ENCODE measurements at places on chromosomes 11 and 22.

DNA sequence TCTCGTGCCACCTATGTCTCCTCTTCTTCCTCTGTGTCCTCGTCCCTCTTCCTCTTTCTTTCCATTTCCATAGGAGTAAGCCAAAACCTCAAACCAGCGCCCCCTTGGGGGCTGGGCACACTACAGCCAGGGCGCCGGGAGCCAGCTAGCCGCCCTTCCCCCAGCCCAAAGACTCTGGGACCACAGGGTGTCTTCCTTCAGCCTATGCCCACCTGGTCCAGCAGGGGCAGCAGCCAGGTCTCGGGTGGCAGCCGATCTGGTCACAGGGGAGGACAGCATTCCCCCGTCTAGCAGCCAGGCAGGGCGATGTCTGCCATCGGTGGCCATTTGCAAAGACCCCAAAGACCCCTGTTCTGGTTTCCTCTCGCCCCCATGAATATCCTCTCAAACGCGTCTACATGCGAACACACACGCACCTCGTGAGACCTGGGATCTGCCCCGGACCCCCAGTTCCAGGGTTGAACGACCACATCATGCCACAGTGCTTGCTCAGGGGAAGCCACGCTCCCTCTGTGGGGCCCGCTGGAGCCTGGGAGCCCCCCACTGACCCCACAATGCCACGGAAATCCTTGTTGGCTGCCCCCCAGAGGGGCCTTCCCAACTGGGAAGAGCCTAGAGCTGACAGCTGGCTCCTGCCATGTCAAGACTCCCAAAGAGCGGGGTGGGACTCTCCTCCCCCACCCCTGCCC, 546.0 kb upstream of the CCDC179 start:
- no peak for DNase-seq

GRCh38 chr11:19789835-19790710, 77.4 kb downstream of the NAV2 start:
- no peak for DNase-seq

GRCh38 chr11:127451861-127452260, 451.3 kb upstream of the KIRREL3 start:
- DNase-seq = no peak

DNA sequence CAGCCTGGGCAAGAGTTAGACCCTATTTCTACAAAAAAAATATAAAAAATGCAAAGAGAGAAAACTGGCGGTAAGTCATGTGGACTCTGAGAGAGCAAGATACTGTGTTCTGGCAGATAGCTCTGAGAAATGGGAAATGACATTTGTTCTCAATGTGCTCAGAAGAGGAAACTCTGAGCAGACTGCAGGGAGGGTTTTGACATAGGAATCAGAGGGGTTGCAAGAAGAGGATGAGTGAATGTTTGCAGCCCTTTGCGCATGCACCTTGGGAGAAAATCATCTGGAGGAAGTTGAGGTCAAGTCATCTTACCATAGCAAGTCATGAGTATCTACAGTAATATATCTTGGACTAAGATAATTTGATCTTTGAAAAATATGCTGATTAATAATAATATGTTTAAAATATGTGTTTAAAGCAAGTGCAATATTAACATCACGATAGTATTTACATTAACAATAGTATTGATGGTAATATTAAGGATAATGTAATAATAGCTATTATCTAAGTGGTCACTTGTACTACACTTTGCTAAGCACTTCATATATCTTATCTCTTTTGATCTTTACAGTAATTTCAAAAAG, 2.6 kb downstream of the ACER3 start:
- no peak for DNase-seq

- DNase-seq = no peak
Observed at GRCh38 chr11:132683602-132684001, 848.7 kb downstream of the OPCML start.

DNA sequence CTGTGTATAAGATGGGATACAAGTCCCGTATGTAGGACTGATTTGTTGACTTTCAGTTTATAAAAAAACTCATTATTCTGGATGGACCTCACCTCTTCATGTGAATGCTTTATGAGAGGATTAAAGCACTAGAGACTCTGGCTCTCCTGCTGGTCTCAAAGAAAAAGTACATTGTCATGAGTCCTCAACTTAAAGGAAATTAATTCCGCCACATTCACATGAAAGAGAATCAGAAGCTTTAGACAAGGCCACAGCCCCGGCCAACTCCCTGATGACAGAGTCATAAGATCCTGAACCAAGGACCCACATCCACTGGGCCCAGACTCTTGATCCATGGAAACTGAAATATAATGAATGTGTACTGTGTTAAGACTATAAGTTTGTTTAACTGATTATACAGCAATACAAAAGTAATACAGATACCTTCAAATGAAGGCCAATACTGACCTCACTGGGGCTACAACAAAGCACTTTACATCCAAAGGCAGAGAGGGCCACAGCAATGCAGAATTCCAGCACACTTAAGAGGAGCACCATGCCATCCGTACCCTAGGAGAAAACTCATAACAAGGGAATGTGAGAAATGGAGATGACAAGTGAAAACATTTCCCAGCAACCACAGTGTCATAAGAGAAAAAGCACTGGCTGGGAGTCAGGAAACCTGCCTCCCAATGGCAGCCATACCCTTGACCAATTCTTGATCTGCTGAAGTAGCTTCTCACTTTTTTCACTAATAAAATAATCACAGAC, 25.4 kb upstream of the MS4A6A start:
- no peak for DNase-seq

- DNase-seq = no peak
Observed at GRCh38 chr11:35711173-35711910, 48.8 kb downstream of the TRIM44 start.

GRCh38 chr22:47748271-47748670, 985.8 kb downstream of the TBC1D22A start:
- DNase-seq = no peak

DNA sequence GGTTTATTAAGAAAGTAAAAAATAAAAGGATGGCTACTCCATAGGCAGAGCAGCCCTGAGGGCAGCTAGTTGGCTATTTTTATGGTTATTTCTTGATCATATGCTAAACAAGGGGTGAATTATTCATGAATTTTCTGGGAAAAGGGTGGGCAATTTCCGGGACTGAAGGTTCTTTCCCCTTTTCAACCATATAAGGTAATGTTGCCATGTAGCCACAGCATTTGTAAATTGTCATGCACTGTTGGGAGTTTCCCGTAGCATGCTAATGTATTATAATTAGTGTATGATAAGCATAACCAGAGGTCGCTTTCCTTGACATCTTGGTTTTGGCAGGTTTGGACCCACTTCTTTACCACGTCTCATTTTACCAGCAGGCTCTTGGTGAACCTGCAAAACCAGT, 610.4 kb upstream of the B3GAT1 start:
- no peak for DNase-seq

DNA sequence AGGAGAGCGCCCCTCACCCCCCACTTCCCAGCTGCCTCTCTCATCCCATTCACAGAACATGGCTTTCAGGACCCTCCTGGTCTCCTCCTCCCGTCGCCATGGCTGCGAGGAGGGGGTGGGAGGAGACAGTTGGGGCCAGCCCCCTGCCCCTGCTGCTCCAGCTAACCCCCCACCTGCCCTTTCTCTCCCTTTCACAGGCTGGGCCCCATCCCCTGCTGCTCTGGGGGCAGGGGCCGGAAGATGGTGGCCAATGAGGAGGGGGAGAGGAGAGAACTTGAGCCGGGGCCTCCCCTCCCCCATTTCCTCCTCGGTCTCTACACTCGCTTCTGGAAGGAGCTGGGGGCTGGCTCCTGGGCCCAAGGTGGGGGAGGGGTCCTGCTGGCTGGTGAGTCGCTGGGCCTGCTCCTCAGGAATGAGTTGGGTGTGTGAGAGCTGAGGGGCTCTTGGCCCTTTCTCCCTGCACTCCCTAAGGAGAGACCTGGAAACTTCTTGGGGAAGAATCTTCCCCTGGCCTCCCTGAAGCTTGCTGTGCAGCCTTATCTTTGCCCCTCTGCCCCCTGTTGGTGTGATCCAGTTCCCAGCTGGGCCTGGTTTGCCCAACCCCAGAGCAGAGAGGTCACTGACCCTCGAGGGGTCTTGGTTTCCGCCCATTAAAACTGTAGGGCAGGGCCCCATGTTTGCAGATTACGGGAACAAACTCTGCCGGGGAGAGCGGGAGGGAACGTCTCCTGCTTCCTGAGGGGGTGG, 10.2 kb downstream of the YPEL4 start:
- DNase-seq = no peak

DNA sequence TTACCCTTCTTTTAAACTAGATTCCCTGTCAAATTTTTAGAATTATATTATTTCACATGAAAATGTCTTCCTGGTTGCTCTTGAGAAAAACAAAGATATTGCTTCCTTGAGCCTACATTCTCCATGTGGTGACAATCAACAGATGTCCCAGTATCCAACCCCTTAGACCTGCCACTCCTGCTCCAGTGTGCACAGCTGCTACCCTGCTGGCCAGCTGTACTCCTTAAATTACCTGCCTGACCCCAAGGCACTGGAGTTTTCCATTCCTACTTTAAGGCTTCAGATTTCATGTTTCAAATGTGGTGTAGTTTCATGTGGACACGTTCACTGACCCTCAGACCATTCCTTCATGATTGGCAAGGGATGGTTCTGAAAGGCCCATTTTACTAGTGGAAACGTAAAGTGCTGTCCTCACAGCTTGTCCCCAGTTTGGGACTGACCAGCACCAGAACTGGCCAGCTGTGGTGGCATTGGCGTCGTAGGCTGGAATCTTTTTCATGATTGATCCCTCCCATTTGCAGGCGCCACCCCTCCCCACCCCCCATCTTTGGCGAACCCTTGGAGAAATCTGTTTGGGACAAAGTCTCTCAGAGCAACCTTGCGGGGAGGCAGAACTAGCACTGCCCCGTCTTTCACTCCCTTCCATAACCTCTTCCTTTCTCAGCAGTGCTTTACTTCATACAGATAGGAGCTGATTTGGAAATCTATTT, 123.5 kb downstream of the DBX1 start:
- no peak for DNase-seq

DNA sequence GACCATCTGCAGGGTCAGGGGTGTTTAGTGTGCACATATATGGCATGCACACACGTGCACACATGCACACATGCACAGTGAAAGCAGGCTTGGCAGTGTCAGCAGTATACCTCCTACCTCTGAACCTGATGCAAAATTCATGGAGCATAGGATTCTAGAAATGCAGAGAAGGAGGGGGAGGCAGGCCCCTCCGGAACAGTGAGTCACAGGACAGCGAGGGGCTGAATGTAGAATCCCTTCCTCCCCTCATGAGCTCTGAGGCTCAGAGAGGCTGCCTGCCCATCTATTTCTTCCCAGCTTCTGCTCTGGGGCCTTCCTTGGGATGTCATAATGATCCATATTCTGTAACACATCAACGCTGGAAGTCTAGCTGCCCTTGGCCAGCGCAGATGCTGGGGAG, 66.7 kb upstream of the NECTIN1 start:
- no peak for DNase-seq

GRCh38 chr11:465896-466530, 15.9 kb downstream of the PTDSS2 start:
- no peak for DNase-seq

- no peak for DNase-seq
Observed at GRCh38 chr11:110829873-110830272, 117.6 kb upstream of the ARHGAP20 start.

DNA sequence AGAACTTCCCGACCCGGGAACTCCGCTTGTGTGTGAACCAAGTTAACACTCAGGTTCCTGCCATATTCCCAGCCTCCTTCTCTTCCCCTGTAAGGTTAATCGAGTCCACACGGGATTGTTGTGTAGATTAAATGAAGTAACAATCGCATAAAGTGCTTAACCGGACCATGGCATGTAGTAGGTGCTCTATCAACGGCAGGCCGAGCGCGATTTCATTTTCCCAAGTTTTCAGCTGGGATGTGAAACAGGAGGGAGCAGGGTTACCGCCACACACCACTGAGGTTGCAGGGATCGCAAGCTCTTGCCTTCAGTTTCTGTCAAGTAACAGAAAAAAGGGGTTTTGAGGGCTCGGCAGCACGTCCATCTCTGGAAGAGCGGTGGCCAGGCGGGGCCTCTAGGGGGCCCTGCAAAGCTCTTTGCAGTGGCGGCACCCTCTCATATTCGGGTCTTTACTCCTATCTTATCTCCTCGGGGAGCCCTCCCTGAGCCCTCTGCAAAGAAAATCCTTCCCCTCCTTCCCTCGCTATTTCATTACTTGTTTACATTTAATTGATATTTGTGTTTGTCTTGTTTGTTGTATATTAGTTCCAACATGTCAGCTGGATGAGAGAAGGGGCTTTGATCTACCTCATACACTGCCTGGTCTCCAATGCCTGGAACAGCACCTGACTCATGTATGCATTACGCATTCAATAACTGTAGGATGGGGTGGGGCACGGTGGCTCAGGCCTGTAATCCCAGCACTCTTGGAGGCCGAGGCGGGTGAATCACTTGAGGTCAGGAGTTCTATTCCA, 816 bp upstream of the PLEKHA7 start:
- DNase-seq = peak; percentile 9

DNA sequence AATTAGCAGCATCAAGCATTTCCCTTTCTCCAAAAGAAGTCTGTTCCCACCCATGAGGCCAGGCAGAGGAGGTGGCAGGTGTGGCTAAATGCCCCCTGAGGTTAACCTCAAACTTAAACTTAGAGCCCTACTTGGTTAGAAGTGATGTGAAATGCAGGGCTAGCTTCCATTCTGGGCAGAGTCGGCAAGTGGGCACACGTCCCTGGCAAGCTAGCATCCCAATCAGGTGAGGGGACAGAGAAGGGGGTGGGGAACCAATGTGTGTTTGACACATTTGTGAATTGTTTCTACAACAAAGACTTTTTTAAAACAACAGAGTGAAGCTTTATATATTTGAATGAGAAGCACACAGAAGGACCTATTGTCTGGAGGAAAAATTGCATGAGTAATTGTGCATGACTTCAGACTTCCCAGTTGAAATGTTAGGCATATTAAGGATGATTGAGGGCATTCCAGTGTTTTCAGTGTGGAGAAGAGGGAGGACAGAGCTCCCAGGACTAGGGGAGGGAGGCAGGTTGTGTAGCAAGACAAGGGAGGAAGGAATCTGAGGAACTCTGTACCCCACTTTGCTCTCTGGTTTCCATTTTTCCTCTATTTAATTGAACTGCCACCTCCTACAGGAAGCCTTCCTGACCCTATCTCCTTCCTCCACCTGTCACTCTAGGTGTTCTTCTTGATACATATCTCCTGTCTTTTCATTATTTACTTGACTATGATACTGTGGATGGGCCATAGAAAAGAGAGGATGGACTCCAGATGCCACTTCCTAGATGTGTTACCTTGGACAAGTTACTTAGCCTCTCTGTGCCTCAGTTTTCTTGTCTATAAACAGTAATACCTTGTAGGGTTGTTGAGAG, 83.3 kb upstream of the PICALM start:
- no peak for DNase-seq

GRCh38 chr22:29632672-29633071, 29.2 kb downstream of the NF2 start:
- DNase-seq = no peak

DNA sequence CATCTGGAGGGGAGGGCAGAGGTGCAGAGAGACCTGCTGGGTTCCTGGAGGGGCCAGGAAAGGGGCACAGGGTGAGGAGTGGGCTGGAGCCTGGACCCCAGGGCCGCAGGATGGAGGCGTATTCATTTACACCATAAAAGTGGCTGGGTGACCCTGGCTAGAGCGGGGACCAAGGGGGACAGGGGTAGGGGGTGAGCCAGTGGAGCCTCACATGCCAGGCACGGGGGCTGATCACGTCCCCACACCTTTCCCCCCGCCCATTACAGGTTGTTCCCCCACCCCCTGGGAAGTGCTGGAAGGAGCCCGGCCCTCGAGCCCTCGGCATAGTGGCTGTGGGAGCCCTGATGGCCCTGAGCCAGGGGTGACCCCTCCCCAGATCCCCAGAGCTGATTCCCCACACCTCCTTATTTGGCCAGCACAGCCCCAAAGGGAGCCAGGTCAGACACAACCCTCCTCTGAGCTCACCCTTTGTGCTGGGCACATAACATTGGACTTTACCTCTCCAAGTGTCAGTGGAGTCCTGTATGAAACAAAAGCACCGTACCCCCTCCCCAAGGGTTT, 781 bp downstream of the TCIRG1 start:
- no peak for DNase-seq
